ENCODE measurements at places on chromosomes 16 and 17. TPM values are rescaled to one million over a fixed set of nuclear protein-coding genes. Genes with fewer than 3 reads are reported as not detected.

GRCh38 chr17:37388266-37388665 is 12.5 kb downstream of the C17orf78 start:
- peaks cover 21% of the 10 kb centered on the region for H3K4me1 ChIP-seq
- H3K27me3 ChIP-seq = no peaks in the 10 kb centered on the region
- DNase-seq = no peak
- no peak overlapping the region for H3K27ac ChIP-seq
- no peak overlapping the region for H3K4me3 ChIP-seq

GRCh38 chr17:42898147-42898811 is 2.3 kb upstream of the G6PC1 start:
- no peaks in the 10 kb centered on the region for H3K27me3 ChIP-seq
- DNase-seq = no peak

DNA sequence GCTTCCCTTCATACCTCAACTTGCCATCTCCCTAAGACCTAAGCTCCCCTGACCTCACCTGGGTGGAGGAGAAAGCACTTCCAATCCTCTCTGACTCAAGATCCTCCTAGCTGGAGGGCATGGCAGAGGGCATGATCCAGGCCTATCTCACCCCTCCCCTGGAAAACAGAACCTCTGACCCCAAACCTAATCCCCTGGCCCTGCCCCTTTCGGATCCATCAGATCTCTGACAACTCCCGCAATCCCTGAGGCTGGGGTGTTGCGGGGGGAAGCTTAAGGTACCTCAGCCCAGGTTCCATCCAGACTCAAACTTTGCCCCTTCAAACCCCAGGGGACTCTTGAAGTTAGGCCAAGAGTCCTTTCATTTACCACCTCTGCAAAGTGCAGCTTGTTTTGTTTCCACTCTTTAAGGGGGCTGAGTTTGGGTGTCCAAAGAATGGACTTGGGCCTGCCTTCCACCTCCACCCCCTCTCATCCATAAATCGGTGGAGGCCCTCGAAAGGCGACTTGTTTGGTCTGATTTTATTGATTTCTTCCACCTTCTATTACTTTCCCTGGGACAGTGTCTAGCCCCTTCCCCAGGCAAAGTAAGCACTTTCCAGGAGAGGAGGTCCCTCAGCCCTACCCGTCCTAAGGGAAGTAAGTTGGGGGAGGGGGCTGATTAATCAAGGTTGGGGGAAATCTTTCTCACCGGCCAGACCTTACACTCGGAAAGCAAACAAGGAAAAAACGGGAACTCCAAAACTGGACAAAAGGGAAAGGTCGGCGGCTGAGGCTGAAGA is 2.6 kb downstream of the EPOP start:
- H3K27me3 ChIP-seq = peaks cover 30% of the 10 kb centered on the region
- H3K36me3 ChIP-seq = no peaks in the 10 kb centered on the region

GRCh38 chr16:29824589-29825144 is 4.4 kb downstream of the MVP start:
- peak overlapping the region; percentile 4 for H3K27ac ChIP-seq
- H3K27me3 ChIP-seq = no peaks in the 10 kb centered on the region
- H3K4me1 ChIP-seq = peaks cover 60% of the 10 kb centered on the region
- DNase-seq = no peak

CMTM2 gene
- 0.67 TPM for total RNA-seq

SNX20 gene
- 1.5 TPM for total RNA-seq

KRT16 gene
- total RNA-seq = 2.0 TPM

TMEM11 gene
- total RNA-seq = 35.7 TPM

PKD1 gene
- 87.6 TPM for total RNA-seq

SLFN14 gene
- total RNA-seq = not detected

ALDH3A1 gene
- total RNA-seq = 0.94 TPM

KRTAP1-1 gene
- total RNA-seq = not detected

KRTAP3-2 gene
- not detected for total RNA-seq
